ENCODE measurements at places on chromosomes 16 and 17. TPM values are rescaled to one million over a fixed set of nuclear protein-coding genes. Genes with fewer than 3 reads are reported as not detected.

MAP2K6 gene
- 41.0 TPM for total RNA-seq

SMIM36 gene
- total RNA-seq: not detected

NKD1 gene
- total RNA-seq: 0.12 TPM

RAC3 gene
- 5.0 TPM for total RNA-seq

RASD1 gene
- total RNA-seq: 2.6 TPM

C17orf113 gene
- 0.49 TPM for total RNA-seq

CA7 gene
- not detected for total RNA-seq

CACNG5 gene
- total RNA-seq: not detected

RNF222 gene
- total RNA-seq: not detected

SLC13A2 gene
- not detected for total RNA-seq

ACSM2A gene
- not detected for total RNA-seq

CD300H gene
- not detected for total RNA-seq

STH gene
- not detected for total RNA-seq

MYCBPAP gene
- 0.97 TPM for total RNA-seq

EMP2 gene
- total RNA-seq: 47.7 TPM

C16orf96 gene
- total RNA-seq: 0.12 TPM

PIRT gene
- total RNA-seq: not detected

CFAP97D1 gene
- total RNA-seq: not detected

CARD14 gene
- not detected for total RNA-seq

HOXB7 gene
- 1.6 TPM for total RNA-seq

TBC1D3G gene
- not detected for total RNA-seq

ITGAL gene
- not detected for total RNA-seq

QPRT gene
- 33.4 TPM for total RNA-seq

TBX4 gene
- total RNA-seq: not detected

DPEP2 gene
- not detected for total RNA-seq
